OCI-M1 (cell line): ENCODE measurements at places on chromosomes 2 and 18.

GRCh38 chr2:17557596-17557995 is 17.1 kb downstream of the VSNL1 start:
- no peak for DNase-seq

DNA sequence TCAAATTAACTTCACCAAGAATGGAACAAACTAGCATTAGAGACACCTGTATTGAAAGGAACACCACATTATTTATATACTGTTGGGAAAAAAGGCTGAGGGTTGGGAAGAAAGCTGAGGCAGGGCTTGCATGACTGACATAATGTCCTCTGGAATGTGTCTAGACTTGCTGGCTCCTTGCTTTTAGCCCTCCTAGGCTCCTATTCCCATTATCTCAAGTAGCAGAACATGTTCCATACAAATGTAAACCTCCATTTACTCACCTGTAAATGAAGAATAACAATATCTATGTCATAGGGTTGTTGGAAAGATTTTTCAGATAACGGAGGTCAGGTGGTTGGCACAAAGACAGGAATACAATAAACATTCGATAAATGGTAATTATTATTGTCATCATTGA is 976 bp upstream of the ACADL start:
- DNase-seq: no peak

GRCh38 chr18:7598167-7599047 is 31.3 kb downstream of the PTPRM start:
- no peak for DNase-seq

DNA sequence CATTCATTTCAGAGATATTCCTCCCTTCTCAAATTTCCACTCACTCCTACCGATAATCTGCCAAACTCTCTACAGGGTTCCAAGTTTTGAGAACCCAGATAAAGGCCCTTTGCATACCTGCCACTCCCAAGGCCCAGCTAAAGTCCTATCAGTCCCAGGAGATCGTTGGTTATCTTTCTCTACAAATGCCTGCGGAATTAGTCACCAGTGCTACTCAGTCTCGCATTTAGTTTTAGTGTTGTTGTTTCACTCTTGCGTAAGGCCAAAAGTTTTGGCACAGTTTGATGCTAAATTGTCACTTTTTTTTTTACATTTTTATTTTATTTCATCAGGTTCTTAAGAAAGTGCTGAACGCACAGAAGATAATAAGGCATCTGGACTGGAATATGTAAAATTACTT is 29.2 kb upstream of the SETBP1 start:
- DNase-seq: no peak

GRCh38 chr2:161354106-161354505 is 45.9 kb downstream of the PSMD14 start:
- DNase-seq: no peak

DNA sequence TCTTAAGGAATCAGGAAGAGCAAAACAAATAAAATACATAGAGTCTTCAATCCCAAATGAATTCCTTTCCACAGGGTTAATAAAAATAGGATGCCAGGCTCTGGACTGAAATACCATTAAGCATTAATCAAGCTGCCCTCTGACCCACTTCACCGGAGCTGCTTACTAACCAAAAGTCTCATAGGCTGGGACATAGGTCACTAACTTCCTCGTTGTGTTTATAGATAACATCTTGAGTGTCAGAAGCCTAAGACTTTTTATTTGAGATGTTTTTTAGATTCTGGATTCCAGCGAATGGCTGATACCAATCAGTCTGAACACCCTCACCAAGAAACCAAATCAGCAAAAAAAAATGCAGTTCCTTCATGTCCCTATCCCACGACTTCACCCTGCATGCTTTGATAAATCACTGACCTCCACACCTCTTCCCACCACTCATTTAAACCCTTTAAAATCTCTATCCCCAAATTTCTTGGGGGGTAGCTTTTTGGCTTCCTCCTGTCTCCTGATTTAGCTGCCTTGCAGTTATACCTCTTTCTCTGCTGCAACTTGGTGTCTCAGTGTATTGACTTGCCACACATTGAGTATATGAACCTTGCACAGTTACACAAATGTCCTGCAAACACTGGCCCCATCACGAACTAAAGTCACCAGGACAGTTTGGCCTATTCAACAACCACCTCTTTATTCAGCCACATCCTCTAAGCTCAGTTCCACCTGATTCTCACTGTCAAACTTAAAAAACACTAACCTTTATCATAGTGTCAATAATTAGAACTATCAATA is 399.3 kb downstream of the METTL4 start:
- DNase-seq: peak; percentile 28

DNA sequence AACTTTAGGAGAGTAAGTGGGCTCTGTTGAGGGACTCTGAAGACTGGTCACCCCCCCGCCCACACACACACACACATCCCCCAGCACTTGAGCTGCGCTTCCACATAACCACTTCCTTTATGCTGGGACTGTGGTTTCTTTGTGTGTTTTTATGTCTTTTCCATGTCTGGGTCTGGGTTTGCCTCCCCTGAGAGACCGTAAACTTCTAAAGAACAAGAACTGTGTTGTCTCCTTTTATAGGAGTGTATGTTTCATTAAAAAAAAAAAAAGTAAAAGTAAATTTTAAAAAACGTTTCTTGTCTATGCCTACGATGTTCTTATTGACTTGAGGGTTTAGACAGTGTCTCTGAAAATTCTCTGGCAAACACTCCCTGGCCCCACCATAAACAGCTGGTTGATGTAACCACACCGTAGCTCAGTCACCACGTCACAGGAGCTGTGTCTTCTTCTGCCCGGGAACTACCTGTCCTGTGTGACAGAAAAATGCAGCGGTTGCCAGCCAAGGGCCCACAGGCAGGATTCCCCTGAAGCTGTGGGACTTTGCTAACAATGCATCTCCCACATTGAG is 68.0 kb downstream of the KLHL29 start:
- peak; percentile 85 for DNase-seq
